Sigmoid colon (tissue), 7 donors: ENCODE measurements at places on chromosomes 1 and 21. TPM values are rescaled to one million over a fixed set of nuclear protein-coding genes. Genes with fewer than 3 reads are reported as not detected.
A peak's percentile ranks its signal among the peaks of the same experiment; 100 is the strongest.

The NUP210L gene
- under 0.01 TPM for total RNA-seq

The CCDC27 gene
- not detected for total RNA-seq

The NCSTN gene
- total RNA-seq: 30.3 TPM

The IL20 gene
- total RNA-seq: not detected

The CNN3 gene
- 161 TPM for total RNA-seq

The HAO2 gene
- not detected for total RNA-seq

The OR2T2 gene
- total RNA-seq: not detected

The REN gene
- not detected for total RNA-seq

The CASQ2 gene
- total RNA-seq: 110 TPM

The LRRC47 gene
- 26.7 TPM for total RNA-seq

The GBP6 gene
- not detected for total RNA-seq

The SERPINC1 gene
- not detected for total RNA-seq

The SLC22A15 gene
- 2.4 TPM for total RNA-seq

DNA sequence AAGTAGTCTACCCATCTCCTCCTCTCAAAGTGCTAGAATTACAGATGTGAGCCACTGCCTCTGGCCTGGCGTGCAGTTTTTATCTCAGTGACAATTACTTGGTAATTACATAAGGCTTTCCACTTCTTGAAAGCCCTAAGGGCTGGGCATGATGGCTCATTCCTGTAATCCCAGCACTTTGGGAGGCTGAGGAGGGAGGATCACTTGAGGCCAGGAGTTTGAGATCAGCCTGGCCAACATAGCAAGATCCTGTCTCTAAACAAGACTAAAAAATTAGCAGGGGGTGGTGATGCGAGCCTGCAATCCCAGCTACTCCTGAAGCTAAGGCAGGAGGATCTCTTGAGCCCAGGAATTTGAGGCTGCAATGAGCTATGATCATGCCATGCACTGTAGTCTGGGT is 7.7 kb downstream of the HHAT start:
- no peak overlapping the region for H3K27ac ChIP-seq
- peaks cover 6% of the 10 kb centered on the region for H3K4me1 ChIP-seq
- DNase-seq: no peak
- H3K4me3 ChIP-seq: no peak overlapping the region
- no peaks in the 10 kb centered on the region for H3K27me3 ChIP-seq

GRCh38 chr1:87684713-87685205 is 356.1 kb downstream of the LMO4 start:
- no peaks in the 10 kb centered on the region for H3K36me3 ChIP-seq
- H3K27me3 ChIP-seq: no peaks in the 10 kb centered on the region
- DNase-seq: no peak

DNA sequence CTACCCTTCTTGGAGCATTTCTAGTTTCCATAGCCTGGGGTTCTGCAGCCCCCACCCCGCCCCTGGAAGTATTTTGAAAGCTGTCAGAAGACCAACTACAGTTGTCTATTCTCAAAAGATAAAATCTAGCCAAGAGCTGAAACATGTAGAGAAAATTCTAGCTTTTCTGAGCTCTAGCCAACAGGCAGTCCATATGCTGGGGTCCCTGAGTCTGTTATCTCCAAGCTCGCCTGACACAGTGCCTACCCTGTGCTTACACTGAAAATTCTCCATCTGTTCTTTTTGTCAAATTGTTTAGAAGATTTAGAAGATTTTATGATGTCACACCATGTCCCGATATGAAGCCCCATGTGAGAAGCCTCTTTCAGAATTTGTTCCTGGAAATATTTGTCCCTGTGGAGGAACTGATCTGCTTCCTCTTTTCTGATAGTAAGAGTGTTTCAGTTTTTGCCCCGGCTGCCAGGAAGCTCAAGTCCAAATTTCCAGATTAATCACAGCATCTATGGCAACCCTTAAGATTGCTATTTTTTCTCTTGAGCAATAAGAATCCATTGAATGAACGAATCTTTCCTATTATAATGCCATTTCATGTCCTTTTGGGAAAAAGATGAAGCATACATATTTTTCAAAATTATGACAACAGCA is 23.7 kb upstream of the CSF3R start:
- H3K36me3 ChIP-seq: no peaks in the 10 kb centered on the region
- no peaks in the 10 kb centered on the region for H3K4me1 ChIP-seq
- peak; percentile 5 for DNase-seq
- no peak overlapping the region for H3K27ac ChIP-seq

- H3K27ac ChIP-seq: no peak overlapping the region
- H3K27me3 ChIP-seq: no peaks in the 10 kb centered on the region
- no peaks in the 10 kb centered on the region for H3K36me3 ChIP-seq
- H3K4me1 ChIP-seq: no peaks in the 10 kb centered on the region
- H3K4me3 ChIP-seq: no peak overlapping the region
Measured at GRCh38 chr1:198606020-198606438, 32.8 kb upstream of the PTPRC start.

GRCh38 chr21:24955275-24955961 is 651.9 kb downstream of the MRPL39 start:
- H3K36me3 ChIP-seq: no peaks in the 10 kb centered on the region
- no peaks in the 10 kb centered on the region for H3K4me1 ChIP-seq
- H3K27ac ChIP-seq: no peak overlapping the region

DNA sequence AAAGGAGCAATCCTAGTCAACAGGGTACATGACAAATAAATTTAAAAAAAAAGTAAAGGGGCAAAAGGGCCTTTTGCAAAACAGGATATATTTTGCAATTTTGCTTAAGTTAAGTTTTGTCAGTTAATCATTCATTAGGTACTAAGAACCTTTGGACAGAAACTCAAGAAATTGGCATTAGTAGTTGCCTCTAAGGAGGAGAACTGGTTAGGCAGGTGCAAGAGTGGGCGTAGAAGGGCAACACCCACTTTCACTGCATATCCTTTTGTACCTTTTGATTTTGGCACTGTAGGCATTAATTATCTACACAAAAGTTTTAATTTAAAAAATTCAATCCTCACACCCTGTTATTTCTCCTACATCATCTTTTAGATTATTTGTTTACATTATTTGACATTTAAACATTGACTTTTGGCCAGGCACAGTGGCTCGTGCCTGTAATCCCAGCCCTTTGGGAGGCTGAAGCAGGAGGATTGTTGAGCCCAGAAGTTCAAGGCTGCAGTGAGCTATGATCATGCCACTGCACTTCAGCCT is 4.3 kb downstream of the DDAH1 start:
- no peaks in the 10 kb centered on the region for H3K27me3 ChIP-seq
- DNase-seq: no peak
- no peaks in the 10 kb centered on the region for H3K36me3 ChIP-seq
- no peaks in the 10 kb centered on the region for H3K4me1 ChIP-seq

- H3K4me3 ChIP-seq: no peak overlapping the region
- no peak for DNase-seq
- H3K4me1 ChIP-seq: no peaks in the 10 kb centered on the region
- H3K27me3 ChIP-seq: no peaks in the 10 kb centered on the region
- no peak overlapping the region for H3K27ac ChIP-seq
Measured at GRCh38 chr1:239956263-239956662, 135.4 kb upstream of the FMN2 start.

- H3K27ac ChIP-seq: peak overlapping the region; percentile 32
- peaks cover 13% of the 10 kb centered on the region for H3K36me3 ChIP-seq
- H3K4me3 ChIP-seq: no peak overlapping the region
Measured at GRCh38 chr1:109625176-109625575, 5.5 kb downstream of the AMPD2 start.

GRCh38 chr1:18093193-18093592 is 14.4 kb upstream of the IGSF21 start:
- DNase-seq: no peak
- H3K27ac ChIP-seq: no peak overlapping the region
- H3K4me3 ChIP-seq: no peak overlapping the region
- no peaks in the 10 kb centered on the region for H3K36me3 ChIP-seq
- no peaks in the 10 kb centered on the region for H3K4me1 ChIP-seq
- H3K27me3 ChIP-seq: no peaks in the 10 kb centered on the region

DNA sequence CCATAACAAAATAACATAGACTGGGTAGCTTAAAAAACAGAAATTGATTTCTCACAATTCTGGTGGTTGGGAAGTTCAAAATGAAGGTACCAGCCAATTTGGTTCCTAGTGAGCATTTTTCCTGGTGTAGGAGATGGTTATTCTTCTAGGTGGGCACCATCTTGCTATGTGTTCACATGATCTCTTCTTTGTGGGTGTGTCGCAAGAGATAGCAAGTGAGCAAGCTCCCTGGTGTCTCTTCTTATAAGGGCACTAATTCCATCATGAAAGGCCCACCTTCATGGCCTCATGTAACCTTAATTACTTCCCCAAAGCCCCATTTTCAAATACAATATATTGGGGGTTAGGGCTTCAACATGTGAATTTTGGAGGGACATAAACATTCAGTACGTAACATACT is 38.8 kb upstream of the ATP5PO start:
- DNase-seq: no peak
- no peak overlapping the region for H3K27ac ChIP-seq
- H3K4me1 ChIP-seq: no peaks in the 10 kb centered on the region

GRCh38 chr1:198910816-198911215 is 272.0 kb downstream of the PTPRC start:
- no peak overlapping the region for H3K27ac ChIP-seq
- H3K4me3 ChIP-seq: no peak overlapping the region
- no peak for DNase-seq
- H3K4me1 ChIP-seq: no peaks in the 10 kb centered on the region
- H3K36me3 ChIP-seq: no peaks in the 10 kb centered on the region

DNA sequence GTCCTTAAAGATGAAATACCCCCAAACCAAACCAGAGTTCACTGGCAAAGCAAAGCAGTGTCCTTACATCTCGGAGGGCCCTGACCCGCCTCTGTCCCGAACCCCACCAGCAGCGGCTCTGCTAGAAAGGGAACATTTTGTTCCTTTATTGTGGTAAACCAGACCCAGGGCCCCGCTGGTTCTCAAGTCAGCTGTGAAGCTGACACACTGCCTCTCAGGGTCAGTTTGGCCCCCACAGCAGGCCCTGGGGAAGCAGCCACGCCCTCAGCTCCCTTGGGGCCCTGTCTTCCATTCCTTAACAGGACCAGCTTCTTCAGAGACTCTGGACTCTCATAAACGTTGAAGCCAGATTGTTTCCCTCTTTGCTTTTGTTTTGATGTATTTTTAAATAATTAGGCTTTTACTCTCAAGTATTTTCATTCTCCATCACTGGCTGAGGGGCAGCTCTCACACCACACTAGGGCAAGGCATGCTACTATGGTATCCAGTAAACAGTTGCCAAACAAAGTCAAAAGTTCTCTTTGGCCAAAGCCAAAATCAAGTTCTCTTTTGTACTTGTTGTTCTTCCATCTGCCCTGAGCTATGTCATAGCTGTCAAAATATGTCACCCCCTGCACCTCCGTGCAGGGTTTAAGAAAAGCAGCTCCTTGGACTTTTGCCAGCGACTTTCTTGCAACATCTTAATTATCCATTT is 61.1 kb upstream of the ANGPTL1 start:
- peak overlapping the region; percentile 86 for H3K27ac ChIP-seq
- no peak overlapping the region for H3K4me3 ChIP-seq
- no peaks in the 10 kb centered on the region for H3K27me3 ChIP-seq
- peaks cover 92% of the 10 kb centered on the region for H3K4me1 ChIP-seq

GRCh38 chr1:85502625-85503083 is 37.7 kb upstream of the DDAH1 start:
- no peaks in the 10 kb centered on the region for H3K36me3 ChIP-seq
- H3K27ac ChIP-seq: peak overlapping the region; percentile 24
- no peaks in the 10 kb centered on the region for H3K4me1 ChIP-seq
- H3K27me3 ChIP-seq: no peaks in the 10 kb centered on the region

DNA sequence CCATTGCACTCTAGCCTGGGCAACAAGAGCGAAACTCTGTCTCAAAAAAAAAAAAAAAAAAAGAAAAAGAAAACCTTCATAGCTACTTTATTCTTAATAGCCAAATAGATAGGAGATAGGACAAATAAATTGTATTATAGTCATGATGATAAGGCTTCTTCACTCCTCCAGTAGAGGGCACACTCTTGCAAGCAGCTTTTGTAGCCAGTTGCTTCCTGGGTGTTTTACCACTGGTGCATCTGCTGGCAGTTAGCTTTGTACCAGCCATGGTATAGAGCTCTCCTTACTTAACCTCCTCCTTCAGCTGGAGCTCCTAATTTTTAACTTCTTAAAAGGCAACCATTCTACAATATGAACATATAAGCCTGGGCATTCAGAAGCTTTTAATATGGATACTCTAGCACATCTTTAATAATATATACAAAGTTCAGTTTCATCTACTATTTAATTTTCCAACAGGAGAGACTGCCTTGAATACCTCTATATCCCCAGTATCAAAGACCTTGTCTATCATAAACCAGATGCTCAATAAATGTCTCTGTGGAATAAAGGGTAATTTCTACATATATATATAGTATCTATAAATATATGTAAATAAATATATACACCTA is 35.8 kb downstream of the EVI5 start:
- no peaks in the 10 kb centered on the region for H3K27me3 ChIP-seq
- H3K4me1 ChIP-seq: peaks cover 9% of the 10 kb centered on the region
- H3K4me3 ChIP-seq: no peak overlapping the region

- H3K27me3 ChIP-seq: no peaks in the 10 kb centered on the region
- no peak overlapping the region for H3K27ac ChIP-seq
- H3K36me3 ChIP-seq: no peaks in the 10 kb centered on the region
- DNase-seq: peak; percentile 46
Measured at GRCh38 chr1:201320168-201320788, 37.0 kb downstream of the PKP1 start.

- H3K4me3 ChIP-seq: no peak overlapping the region
- H3K4me1 ChIP-seq: peaks cover 8% of the 10 kb centered on the region
- H3K27me3 ChIP-seq: no peaks in the 10 kb centered on the region
Measured at GRCh38 chr1:47554901-47555300, 117.1 kb downstream of the FOXD2 start.

DNA sequence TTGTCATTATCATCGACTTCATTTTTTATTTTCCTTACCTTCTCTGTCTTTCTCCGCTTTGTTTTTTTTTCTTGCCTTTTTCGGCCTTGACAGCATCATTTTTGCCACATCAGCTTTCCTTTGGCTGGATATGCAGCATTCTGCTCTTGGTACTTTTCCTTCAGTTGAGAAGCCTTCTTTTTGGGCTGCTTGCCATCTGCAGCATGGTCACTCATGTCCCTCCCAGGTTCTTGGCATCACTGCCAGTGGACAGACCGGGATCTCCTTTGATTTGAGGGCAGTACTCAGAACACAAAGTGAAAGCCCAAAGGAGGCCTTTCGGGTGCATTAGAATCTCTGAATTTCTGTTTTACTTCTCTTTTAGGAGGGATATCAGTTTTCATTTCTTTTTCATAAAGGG is 3.7 kb upstream of the PARP1 start:
- no peaks in the 10 kb centered on the region for H3K36me3 ChIP-seq
- no peak overlapping the region for H3K27ac ChIP-seq
- no peaks in the 10 kb centered on the region for H3K27me3 ChIP-seq
- no peak overlapping the region for H3K4me3 ChIP-seq

DNA sequence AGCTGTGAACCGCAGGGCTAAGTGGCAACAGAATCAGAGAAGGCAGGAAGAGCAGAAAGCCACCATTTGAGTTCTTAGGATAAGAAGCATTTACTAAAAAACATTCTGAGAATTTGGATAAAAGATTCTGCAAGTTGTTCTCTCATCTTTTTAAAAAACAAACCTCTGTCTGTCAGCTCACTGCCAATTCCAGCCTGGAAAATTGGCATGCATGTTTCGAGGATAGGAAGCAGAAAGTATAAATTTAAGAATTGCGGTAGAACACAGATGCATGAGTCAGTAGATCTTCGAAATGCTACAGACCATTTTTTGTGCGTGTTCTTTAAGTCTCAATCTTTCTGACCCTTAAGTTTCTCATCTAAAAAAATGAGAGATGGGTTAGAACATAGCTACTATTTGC is 544.5 kb upstream of the DAB1 start:
- H3K4me1 ChIP-seq: no peaks in the 10 kb centered on the region
- no peaks in the 10 kb centered on the region for H3K27me3 ChIP-seq
- H3K36me3 ChIP-seq: no peaks in the 10 kb centered on the region
- no peak overlapping the region for H3K27ac ChIP-seq
- no peak overlapping the region for H3K4me3 ChIP-seq
- DNase-seq: no peak
